ENCODE measurements at places on chromosomes 3 and 15. TPM values are rescaled to one million over a fixed set of nuclear protein-coding genes. Genes with fewer than 3 reads are reported as not detected.

GRCh38 chr15:48337607-48338006 is 6.4 kb downstream of the DUT start:
- DNase-seq = no peak
- H3K4me1 ChIP-seq = peaks cover 41% of the 10 kb centered on the region
- no peak overlapping the region for H3K4me3 ChIP-seq
- no peaks in the 10 kb centered on the region for H3K27me3 ChIP-seq

- no peak overlapping the region for H3K4me3 ChIP-seq
- DNase-seq = no peak
- peaks cover 18% of the 10 kb centered on the region for H3K27me3 ChIP-seq
- no peaks in the 10 kb centered on the region for H3K36me3 ChIP-seq
- no peak overlapping the region for H3K27ac ChIP-seq
These were observed 5.3 kb downstream of the CCDC80 start for GRCh38 chr3:112635674-112636073.

GRCh38 chr3:81967393-81967792 is 205.9 kb upstream of the GBE1 start:
- peaks cover 2% of the 10 kb centered on the region for H3K27me3 ChIP-seq
- H3K4me3 ChIP-seq = no peak overlapping the region
- no peaks in the 10 kb centered on the region for H3K4me1 ChIP-seq

DPPA2 gene
- not detected for total RNA-seq

Data from activated naive CD8-positive, alpha-beta T cell treated with anti-CD3 and anti-CD28 coated beads, Interleukin-2, amount 10 ng/mL, durations not matched to agents 7 days and 5 days (primary cell).